Stimulated activated CD8-positive, alpha-beta memory T cell treated with anti-CD3 and anti-CD28 coated beads, Interleukin-7, amount 100 ng/mL, for 1 hour (primary cell): ENCODE measurements at places on chromosomes 6 and 20.

- no peak for DNase-seq
Observed at GRCh38 chr6:36331381-36331780, 5.3 kb downstream of the BNIP5 start.

DNA sequence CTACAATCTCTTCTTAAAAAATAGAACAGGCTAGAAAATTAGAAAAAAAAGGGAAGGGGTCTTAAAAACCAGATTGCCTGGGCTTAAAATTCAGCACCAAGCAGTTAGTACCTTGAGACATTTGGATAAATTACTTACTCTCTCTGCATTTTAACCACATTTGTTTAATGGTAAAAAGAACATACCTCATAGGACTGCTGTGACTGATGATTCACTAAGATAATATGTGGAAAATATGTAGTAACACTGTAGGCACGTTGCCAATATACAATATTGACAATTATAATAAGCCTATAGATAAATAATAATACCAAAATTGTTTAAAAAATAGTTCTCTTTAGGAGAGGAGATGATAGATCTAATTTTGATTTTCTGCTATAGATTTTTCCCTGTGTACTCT is 750.4 kb downstream of the TENT5A start:
- DNase-seq: no peak

GRCh38 chr20:50563133-50563944 is 53.2 kb downstream of the PTPN1 start:
- DNase-seq: no peak

- no peak for DNase-seq
Observed at GRCh38 chr20:20513720-20514119, 145.8 kb downstream of the INSM1 start.

- DNase-seq: no peak
Observed at GRCh38 chr20:52847731-52848359, 124.3 kb upstream of the TSHZ2 start.
